ENCODE measurements at places on chromosomes 7 and 10.

DNA sequence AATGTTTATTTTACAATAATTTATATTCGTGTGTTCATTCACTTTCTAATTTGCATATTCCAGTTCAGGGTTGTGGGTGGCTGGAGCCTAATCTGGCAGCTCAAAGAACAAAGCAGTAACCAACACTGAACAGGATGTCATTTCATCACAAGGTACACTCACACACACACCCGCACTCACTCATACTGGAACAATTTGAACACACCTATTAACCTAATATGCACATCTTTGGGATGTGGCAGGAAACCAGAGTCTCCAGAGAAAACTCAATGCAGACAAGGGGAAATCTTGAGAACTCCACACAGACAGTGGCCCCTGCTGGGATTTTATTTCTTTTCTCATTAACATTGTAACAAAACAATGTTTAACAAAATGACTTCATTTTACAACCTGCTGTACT is 97.4 kb downstream of the TWIST1 start:
- no peak for DNase-seq

DNA sequence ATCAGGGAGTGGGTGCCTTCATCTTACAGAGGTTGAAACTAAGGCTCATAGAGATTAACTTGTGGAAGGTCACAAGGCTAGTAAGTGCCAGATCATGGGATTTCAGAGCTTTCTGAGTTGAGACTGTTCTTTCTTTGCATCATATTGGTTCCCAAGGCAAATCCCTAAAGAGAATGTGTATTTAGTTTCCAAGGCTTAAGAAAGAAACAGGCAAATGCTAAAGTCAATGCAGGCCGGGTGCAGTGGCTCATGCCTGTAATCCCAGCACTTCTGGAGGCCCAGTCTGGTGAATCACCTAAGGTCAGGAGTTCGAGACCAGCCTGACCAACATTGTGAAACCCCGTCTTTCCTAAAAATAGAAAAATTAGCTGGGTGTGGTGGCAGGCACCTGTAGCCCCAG is 19.8 kb downstream of the CDK1 start:
- DNase-seq = no peak

GRCh38 chr10:44249490-44249889 is 135.4 kb downstream of the CXCL12 start:
- DNase-seq = no peak

DNA sequence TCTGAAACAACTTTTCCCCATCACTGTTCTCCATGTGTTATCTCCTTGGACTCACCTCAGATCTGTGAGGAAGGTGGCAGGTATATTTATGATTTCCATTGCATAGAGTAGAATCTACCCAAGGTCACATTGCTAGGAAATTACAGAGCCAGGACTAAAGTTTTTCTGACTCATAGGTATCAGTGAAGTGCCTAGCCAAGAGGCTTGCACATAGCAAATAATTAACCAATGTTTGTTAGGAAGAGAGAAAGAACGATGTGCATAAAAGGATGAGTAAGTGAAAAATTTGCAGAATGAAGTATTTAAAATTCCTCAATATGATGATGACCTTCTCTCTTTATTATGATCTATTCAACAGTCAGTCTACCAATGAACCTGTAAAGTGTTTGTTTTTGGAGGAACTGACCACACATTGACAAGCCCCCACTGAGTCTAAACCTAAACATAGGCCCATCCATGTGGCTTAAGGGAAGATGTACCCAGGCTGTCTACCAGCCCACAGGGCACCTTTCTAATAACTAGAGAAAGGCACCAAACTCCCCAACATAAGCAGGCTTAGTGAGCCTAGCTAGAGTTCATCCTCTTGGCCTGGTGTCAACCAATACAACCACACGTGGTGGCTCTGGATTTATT is 252.9 kb upstream of the ZMIZ1 start:
- DNase-seq = no peak

GRCh38 chr7:151660141-151660540 is 140.4 kb upstream of the RHEB start:
- DNase-seq = no peak

GRCh38 chr7:121081327-121081936 is 92.9 kb downstream of the CPED1 start:
- peak; percentile 70 for DNase-seq

- DNase-seq = no peak
Observed at GRCh38 chr10:35963685-35964084, 321.6 kb upstream of the FZD8 start.

DNA sequence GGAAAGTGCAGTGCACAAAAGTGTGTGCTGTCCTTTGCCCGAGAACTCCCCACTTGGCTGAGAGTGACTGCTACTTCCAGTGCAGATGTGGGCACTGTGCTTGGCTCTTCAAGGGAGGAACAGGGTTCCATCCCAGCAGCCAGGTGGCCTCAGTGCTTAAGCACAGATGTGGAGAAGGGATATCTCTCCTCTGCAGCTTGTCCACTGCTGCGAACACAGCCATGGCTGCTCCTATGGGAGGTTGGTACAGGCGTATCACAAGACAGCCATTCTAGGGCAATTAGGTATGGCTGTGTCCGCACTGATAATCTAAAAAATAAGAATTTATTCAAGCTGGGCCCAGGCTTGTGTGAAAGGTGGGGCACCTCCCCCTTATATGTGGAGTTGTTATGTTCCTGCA is 66.6 kb downstream of the GLCCI1 start:
- no peak for DNase-seq

DNA sequence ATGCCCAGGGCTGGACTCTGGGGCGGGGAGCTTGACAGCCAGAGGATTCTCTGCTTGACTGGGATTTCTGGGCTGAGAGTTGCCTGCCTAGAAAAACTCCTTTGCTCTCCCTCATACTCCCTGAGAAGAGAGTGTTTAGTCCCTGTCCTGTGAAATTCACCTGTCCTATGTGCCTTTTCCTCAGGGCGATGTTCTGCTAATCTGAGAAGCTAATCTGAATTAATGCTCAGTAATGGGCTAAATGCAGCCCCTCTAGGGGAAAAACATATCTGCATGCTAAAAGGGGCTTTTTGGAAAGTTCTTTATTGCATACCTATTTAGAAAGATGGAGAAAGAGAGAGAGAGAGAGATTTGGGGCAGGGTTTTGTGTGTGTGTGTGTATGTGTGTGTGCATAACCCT is 454.4 kb downstream of the GATA3 start:
- DNase-seq = no peak

DNA sequence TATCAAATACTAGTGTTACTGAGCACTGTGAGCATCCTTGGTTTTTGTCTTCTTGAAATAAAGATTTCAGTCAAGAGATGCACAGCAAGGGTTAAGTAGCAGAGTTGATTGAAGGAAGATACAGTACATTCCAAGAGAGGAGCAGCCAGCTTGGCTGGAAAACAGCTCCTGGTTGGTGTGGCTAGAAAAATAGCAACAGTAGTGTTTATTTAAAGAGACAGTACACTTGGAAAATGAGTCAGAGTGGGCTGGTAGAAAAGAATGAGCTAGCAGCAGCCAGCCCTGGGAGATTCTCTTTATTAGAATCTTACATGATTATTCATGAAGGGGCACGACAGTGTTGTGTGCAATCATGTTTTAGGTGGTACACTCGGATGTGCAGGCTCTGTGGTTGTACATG is 1016.4 kb upstream of the SORCS1 start:
- DNase-seq = no peak

- DNase-seq = no peak
Observed at GRCh38 chr10:96450529-96451207, 63.1 kb downstream of the TLL2 start.

DNA sequence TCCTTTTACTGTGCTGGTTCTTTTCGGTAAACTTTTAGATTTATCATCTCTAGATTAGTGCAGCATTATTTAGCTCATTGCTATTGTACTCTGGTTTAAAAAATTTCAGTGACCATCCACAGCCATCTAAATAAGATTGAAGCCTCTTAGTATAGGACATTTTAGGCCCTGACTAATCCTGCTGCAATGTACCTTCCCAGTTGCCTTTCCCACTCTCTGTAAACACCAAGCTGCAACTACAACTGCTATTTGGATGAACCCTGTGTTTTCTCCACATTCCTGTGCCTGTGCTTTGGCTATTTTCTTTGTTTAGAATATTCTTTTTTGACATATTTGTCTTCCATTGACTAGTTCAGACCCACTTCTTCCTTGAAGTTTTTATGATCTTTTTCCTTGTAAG is 314.6 kb downstream of the AUTS2 start:
- DNase-seq = no peak

DNA sequence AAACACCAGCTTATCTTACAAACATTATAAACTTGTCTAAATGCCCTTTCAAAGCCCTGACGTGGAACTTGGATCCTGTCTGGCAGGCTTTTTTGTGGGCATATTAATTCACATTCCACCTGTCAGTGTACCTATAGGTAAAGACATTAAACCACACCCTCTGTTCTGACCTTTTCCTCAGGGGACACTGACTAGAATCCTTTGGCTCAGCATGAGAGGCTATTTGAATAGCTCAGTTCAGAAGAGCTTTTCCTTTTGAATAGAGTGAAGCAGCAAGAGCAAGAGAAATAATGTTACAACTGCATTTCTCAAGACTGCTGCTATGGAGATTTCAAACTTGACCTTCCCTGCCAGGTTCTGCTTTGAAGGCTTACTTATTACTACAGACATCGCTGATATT is 76.9 kb downstream of the CYP51A1 start:
- DNase-seq = peak; percentile 2

GRCh38 chr7:2399848-2400587 is 3.4 kb upstream of the CHST12 start:
- peak; percentile 80 for DNase-seq

GRCh38 chr10:131231323-131231964 is 80.1 kb downstream of the TCERG1L start:
- no peak for DNase-seq

- DNase-seq = no peak
Observed at GRCh38 chr7:55550010-55550663, 22.2 kb downstream of the VOPP1 start.

- DNase-seq = peak; percentile 26
Observed at GRCh38 chr7:20440472-20441105, 109.9 kb downstream of the ITGB8 start.

DNA sequence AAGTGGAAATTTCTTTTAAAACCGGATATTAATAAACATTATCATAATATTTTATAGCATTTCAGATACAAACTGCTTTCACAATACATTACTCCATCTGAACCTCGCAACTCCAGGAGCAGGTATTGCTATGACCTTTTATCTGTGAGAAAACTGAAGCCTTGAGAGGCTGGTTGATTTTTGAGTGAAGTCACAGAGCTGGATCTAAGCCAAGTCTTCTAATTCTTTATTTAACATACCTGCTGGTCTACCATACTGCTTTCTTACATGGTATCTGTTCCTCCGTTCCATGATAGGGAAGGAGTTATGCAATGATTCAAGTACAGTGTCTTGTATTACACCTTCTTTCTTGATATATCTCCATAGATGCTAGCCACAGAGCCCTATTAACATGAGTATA is 37.4 kb upstream of the ITGB8 start:
- DNase-seq = no peak

GRCh38 chr10:86342111-86342863 is 24.3 kb downstream of the GRID1 start:
- no peak for DNase-seq

GRCh38 chr10:22805304-22805703 is 90.9 kb upstream of the PIP4K2A start:
- DNase-seq = peak; percentile 80
